T1000 (cell line): ENCODE measurements at places on chromosomes 2 and 18.

DNA sequence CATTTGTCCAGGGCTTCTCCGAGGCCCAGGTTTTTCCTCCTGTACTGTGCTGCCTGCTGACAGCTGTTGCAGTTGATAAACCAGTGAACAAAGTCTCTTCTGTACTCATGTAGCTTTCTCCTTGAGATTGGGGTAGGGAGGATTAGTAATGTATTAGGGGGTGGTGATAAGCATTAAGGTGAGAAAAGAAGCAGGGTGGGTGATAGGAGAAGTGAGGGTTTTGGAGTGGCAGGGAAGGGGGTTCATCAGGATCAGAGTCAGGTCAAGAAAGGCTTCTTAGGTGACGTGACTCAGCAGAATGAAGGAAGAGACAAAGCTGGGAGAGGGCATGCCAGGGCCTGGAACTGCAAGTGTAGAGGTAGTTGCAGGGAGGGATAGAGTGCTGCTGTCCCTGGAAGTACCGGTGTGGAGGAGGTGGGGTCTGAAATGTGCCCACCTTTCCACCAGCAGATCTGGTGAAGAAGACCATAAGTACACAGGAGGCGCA, 48.7 kb downstream of the PKP4 start:
- no peak for DNase-seq

DNA sequence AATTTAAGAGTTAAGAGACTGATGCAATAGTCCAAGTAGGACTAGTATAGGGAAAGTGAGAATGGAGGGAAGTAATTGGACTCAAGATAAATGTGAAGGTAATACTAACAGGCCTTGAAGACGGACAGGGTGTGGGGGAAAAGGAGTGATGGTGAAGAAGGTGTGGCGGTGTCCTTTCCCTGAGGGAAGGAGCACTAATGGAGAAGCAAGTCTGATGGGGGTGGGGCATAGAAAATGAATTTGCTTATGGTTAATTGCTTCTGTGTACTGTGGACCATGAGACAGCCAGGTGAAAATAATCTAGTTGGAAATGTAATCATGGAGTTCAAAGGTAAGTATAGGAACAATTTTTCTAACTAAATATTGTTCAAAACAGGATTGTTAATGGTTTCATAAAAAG, 7.1 kb upstream of the TGOLN2 start:
- no peak for DNase-seq

GRCh38 chr2:106058469-106059137, 135.5 kb downstream of the UXS1 start:
- no peak for DNase-seq

GRCh38 chr2:222714361-222715241, 43.1 kb downstream of the MOGAT1 start:
- DNase-seq = no peak

DNA sequence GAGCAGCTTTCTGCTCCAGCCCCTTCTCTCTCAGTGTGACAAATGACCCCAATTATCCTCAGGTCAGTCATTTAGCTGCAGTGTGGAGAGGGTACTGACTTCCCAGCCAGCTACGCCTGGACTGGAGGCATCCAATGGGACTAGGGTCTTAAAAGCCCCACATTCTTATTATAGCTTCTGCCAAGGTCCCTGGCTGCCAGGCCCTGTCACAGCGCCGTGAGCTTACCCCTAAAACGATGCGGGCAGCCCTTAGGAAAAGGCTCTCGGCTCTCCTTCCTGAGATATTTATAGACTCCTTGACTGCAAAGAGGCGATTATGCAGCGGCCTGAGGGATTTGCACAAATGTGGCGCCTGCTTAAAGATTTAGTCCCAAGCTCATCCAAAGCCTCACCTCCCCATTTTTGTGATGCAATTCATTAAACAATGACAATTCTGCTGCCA, 69.2 kb upstream of the EDAR start:
- DNase-seq = no peak

DNA sequence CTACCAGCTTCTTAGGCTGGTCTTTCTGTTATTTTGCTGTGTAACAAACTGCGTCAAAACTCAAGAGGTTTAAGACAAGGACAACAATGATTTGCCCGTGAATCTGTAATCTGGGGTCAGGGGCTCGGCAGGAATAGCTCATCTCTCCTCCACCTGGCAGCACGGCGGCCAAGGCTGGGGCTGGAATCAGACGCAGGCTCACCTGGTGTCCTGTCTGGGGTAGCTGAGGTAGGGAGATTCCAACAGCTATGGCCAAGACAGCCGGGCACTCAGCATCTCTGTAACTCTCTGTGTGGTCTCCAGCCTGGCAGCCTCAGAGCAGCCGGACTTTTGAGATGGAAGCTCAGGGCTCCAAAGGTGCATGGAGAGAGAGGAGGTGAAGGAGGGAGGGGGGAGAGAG, 42.3 kb downstream of the DNER start:
- DNase-seq = no peak

DNA sequence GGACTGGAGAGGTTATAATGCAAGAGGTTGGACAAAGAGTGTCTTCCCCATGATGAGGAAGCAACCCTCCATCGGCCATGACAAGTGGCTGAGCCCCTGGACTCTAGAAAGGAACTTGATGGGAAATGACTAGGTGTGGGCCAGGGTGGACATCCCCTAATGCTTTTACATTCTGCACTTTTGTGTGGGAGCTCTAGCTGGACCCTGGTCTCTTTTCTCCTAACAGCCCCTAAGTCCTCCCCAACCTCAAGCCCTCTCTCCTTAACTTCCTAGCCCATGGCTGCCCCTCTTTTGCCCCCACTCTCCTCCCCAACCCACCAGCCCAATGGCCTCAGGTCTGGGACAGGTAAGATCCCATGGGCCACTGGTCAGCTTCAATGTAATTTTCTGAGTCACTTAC, 2.4 kb downstream of the CD207 start:
- no peak for DNase-seq

DNA sequence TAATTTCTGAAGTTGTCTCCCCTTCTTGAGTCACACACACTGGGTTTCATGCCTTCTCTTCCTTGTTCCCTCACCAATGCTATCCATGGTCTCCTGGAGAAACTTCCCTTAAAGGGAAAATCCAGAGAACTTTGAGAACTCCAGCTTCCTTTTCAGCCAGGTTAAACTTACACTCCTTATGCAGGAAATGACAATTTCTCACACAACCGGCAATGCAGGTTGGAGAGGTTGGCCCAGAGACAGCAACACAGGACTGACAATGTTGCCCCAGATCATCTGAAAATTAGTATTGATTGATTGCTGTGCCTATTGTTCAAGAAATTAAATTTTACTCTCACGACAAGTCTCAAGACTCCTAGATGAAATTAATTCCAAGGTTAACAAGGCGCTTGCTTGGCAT, 292.2 kb downstream of the NYAP2 start:
- DNase-seq = no peak

DNA sequence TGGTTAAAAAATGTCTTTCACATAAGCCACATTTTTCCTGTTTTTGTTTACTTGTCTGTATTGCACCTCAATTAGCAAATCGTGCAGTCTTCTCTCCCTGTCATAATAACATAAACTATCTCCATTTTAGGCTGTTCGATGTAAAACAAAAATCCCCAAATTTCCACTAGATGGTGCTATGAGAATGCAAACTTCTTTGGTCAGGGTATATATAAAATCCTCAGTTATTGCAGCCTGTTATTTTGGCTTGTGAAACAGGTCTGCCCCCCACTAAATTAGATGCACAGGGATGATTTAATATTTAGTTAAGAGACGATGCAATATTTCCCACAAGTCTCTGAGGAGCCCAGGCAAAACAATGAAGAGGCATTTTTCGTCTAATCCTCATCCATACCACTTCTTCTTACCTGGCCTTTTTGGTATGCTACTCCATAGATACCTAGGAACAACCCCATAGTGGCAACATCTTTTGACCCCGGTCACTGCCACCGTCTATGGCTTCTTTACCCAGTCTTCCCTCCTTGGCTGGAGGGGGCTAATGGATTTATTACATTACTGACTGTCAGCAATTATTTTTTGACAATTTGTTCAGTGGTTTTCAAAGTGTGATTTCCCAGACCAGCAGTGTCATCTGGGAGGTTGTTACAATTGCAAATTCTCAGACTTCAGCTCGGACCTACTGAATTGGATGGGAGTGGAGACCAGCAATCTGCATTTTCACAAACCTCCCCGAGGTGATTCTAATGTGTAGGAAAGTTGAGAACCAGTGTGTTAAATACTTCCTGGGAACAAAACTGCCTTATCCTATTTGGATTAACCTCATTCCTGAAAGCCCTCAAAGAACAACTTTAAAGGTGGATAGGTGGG, 117.4 kb upstream of the CWC22 start:
- no peak for DNase-seq

DNA sequence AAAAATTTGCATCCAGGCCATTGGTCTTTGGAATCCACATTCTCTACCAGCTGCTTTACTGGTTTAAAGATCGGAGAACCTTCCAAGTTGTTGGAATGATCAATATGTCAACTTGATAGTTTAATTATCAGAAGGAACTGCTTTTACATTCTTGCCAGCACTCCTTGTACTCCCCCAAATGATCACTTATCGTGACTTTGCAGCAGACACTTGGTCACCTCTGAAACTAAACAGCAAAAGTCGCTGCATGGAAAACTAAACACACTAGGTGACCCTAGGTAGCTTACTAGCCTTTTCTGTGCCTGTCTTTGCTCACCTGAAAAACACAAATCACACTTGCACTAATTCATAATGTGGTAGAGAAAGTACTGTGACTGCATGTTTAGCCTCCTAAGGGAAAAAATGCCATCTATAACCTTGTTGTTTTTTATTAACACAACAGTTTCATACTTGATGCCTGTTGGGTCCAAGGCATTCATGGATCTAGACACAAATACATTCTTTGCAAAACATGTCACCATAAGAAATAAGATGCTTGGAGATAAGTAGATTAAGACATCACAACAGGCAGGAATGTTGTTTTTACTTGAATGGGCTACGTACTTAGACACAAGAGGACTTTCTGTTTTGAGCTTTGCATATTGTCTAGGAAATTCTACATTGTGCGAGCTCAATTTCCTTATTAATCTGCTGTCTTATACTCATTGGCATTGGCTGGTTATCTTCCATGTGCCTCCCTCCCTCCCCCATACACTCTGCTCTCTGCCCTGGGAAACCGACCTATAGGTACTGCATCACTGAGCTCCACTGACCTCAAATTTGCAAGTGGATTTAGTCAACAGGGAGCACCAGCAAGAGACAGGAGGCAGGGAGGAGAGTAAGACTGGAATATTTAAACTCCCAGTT, 219.1 kb upstream of the STK17B start:
- no peak for DNase-seq

DNA sequence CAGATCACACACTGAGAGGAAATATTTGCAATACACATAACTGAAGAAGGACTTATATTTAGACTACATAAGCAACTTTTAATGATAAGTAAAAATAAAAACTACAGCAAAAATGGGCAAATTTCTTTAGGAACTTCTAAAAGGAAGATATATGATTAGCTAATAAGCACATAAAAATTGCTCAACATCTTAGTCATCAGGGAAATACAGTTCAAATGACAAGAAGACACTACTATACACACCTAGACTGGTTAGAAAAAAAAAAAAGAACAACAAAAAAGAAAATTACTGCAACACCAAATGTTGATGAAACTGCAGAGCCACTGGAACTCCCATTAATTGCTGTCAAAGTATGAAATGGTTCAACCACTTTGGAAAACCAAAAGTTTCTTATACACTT, 1247.5 kb upstream of the ACVR2A start:
- no peak for DNase-seq

GRCh38 chr2:23430263-23430662, 45.3 kb downstream of the KLHL29 start:
- no peak for DNase-seq

DNA sequence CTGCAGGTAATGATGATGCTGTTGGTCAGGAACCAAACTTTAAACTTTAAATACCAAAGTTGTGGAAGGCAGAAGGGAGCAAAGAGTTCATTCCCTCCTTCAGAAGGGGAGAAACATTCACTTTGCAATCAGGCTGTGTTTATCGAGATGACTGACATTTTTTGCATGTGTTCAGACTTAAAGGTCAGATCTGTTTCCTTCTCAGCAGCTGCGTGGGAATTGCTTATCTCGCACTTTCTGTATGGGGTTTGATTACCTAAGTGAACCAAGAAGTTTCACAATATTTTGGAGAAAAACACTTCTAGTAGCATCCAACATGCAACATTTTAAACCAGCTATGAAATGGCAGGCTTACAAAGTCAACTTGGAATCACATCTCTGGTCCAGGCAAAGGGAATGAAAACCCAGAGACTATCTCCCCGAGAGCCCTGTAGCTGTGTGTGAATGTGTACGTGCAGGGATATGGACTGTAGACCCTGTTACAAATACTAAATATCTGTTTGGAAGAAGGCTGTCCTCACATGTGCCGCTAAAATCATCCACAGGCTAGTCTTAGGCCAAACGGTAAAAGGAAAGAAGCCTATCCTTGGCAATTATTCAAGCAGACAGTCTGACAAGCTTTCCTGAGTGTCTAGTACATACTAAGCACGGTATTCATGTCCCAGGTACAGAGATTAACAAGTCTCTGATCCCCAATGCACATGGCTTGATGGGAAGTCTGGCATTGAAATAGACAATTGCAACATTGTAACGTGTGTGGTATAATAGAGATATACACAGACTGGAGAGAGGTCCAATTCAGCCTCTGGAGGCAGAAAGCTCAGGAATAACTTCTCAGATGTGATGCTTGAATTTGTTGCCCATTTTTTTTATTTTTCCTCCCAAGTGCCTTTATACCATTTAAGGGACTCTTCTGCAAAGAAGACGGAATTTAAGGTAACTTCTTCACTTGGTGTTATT, 483.1 kb downstream of the DPP10 start:
- no peak for DNase-seq

DNA sequence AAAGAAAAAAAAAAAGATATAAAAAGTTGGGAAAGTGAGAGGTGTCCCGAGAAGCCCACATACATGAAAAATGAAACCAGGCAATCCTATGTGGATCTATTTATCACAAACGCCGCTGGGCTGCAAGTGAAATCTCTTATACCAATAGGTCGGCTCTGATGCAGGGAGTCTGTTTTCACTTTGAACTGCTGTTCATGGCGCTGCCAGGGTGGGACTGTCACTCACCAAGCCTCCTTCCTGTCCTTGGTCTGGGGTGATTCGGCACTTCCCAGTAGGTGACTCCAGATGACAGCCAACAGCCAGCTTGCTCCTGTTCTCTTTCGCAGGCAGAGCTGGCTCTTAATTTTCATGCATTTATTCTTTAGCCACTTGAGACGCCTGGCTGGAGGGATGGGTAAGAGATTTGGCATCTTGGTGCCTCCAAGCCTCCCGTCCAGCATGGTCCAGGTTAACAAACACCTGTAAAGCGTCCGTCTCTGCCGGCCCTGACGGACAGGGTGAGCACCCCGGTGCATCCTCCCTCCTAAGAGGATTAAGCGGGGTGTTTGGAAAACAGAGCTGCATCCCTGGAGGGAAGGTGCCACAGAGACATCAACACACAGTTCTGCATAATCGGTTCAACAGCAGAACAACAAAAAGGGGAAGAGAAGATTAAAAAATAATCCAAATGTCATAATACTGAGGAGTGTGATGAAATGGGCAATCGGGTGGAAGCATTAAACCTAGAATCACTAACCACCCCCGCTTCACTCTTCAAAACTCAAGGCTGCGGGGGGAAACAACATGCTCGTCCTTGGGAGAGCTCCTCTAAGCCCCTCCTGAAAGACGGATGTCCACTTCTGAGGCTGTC, 58.7 kb downstream of the STEAP3 start:
- DNase-seq = no peak

- DNase-seq = no peak
Observed at GRCh38 chr18:5419030-5419429, 123.5 kb upstream of the ZBTB14 start.
